Right forelimb (tissue), 1 donor: ENCODE measurements at places on chromosomes 5 and 9.
A peak's percentile ranks its signal among the peaks of the same experiment; 100 is the strongest.

- DNase-seq = no peak
Measured at GRCh38 chr9:120693700-120694008, 20.6 kb downstream of the MEGF9 start.

DNA sequence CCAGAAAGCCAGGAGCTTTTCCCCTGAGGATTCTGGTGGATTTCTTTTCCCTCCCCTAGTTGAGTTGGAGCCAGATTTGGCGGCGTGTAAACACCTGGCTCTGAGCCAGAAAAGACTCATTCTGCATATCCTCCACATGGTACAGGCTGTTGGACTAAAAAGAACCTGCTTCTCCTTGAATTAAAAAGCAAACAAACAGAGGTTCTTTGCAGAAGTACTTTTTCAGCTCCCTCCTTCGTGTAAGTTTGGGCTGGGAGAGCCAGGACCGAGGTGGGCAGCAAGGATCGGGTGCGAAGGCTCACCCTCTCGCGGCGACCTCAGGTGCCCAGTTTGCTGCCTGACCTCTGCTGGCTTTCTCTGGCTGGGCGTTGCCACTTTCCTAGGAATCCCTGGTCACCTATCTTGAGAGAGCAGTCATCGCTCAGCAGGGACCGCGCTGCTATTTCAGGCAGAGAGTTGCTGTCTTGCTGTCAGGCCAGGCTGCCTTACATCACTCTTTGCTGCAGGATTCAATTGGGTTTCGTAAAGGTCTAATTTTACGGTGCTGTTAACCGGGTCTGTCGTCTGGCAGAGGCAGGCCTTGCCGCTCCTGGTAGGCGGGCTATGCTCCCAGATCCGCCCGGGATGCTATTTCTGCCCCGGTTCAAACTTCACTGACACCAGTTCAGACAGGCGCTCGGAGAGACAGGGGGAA lies 3.2 kb downstream of the PAPPA start:
- peak; percentile 64 for DNase-seq

- DNase-seq = no peak
Measured at GRCh38 chr5:76406014-76406413, 2.9 kb downstream of the IQGAP2 start.

DNA sequence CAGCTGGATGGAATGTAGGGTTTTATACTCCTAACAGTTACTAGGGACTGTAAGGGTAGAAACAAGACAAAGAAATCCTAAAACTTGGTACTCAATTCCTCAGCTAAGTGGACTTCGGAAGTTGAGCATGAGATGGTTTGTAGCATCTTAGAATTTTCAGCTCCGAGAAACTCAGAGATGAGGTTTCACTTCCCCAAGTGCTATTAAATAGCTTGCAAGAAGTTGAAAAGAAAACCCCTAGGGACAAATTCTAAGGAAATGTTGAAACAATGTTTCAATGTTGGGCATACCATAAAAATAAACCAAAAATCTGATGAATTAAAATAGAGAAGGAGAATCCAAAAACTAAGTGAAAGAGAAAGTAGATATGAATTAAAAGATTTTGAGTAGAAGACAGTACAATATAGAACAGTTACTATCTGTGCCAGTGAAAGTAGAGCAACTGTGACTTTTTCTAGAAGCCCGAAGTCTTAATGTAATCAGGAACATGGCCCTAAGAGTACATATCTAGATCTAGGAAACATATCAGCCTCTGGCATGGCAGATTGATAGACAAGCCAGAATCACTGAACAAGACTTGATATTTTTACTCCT lies 308.6 kb upstream of the RGMB start:
- DNase-seq = no peak

GRCh38 chr5:167895899-167896659 lies 395.4 kb upstream of the WWC1 start:
- no peak for DNase-seq

DNA sequence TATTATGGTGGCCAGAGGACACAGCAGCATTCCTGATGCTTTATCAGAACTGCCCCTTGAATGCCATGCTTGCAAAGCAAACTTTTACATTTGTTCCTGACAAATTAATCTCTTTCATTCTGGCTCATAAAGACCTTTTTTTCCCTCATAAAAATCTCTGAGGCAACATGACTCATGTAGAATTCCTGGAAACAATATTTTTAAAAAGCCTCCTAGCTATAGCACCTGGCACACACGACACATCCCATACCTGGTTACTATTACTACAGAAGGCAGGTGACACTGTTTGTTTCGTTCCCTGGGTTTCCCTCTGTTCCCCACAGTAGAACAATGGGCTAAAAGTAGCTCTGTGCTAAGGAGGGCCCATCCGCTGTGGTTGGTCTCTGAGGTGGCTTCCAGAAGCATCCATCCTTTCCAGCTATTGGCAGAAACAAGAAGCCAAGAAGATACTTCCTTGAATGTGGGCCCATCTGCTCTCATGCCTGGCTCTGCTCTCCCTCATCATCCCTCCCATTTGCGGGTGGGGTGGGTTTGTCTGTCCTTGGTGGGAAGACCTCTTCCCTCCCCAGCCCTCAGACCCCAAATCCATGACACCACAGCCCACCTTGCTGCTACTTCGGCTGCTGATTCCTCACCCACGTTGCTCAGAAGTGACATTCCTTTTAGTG lies 59.1 kb downstream of the GALNT12 start:
- no peak for DNase-seq

- DNase-seq = no peak
Measured at GRCh38 chr5:81969226-81969625, 2.6 kb upstream of the ATG10 start.

DNA sequence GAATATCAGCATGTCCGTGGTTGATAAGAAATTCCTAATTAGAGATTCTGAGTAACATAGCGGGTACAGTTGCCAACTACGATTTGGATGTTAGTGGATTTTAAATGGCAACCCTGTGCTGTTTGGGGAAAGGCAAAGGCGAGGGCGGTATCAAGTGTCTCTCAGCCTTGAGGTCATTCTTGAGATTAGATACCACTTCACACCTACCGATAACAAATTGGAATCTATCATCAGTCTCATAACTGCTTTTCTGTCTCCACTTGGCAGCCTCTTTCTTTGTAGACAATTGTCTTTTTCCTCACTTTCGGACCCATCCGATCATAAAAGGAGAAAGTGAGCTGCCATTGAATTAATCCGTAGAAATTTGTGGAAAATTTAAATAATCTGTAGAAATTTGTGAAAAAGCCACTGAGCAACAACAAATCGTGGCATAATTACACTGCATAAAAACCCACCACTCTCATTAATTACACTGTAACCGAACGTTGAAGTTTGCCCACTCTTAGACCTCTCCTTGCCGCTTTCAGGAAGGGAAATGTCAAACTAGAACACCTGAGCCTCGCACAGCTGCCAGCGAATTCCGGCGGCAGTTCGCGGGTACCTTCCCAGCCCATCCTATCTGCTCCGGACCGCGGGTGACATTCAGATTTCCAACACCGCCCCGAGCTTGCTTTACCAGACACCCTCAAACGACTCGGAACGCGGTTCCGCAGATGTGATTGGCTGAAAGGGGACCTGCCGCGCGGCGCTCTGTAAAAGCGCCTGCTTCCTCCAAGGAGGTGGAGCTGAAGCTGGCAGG lies 849 bp upstream of the RGMB start:
- DNase-seq = no peak

- DNase-seq = peak; percentile 83
Measured at GRCh38 chr5:65926276-65926783, at the start of gene ERBIN. ERBIN (plus strand) TSS chr5:65926575; CDS start chr5:65992719, 66,144 bp downstream.

DNA sequence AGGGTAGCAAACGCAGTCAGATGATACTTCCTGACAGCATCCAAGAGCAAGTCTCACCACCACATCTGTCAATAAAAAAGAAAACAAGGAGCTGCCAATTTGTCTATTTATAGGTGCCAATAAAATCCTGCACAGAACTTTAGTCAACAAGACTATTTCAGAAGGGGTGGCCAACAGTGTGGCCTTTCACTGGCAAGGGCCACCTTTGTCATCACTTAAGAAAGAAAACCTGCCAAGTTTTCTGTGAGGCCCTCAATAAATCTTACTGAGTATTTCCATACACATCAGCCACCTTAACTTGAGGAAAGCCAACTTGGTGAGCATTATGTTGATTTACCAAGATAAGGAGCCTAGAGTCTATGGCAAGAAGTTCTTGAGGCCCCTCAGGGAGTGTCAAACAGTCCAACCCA lies 312.3 kb downstream of the ENC1 start:
- no peak for DNase-seq

GRCh38 chr9:80401243-80401642 lies 829.5 kb downstream of the TLE4 start:
- no peak for DNase-seq

DNA sequence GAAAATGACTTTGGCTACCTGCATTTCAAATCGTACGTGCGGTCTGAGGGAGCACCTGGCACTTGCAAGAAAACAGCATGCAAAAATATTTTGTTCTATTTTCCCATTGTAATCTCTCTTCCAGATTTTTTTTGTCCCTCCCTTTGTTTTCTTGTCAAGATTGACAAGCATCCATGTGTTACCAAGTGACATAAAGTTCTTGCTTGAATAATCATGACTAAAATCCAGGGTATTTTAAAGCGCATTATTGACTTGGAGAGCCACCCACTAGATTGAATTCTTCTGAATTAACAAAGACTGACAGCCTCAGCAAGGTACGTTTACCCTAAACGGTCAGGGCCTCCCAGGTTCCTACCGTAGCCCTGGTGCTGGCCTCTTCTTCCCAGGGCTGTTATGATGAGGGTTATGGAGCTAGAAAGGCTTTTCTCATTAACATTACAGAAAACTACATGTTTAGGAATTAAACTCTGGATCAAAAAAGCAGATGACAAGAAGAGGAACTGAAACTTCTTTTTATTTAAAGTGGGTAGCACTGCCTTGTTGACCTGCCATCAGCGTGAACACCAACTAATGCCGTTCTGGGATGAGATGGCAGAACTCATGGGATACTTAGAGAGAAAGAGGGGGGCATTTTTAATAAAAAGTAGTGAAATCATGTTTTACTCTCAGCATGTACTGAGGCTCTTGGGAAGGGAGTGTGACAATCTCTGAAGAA lies 297.0 kb downstream of the EFNA5 start:
- DNase-seq = no peak

- no peak for DNase-seq
Measured at GRCh38 chr9:7105095-7105494, 347.3 kb downstream of the KDM4C start.

- DNase-seq = no peak
Measured at GRCh38 chr9:21154018-21154608, 12.3 kb downstream of the IFNA21 start.
